ENCODE measurements at places on chromosomes 6 and 20.

- DNase-seq, result no peak
Observed at GRCh38 chr20:50193836-50194421, 3.3 kb downstream of the CEBPB start.

DNA sequence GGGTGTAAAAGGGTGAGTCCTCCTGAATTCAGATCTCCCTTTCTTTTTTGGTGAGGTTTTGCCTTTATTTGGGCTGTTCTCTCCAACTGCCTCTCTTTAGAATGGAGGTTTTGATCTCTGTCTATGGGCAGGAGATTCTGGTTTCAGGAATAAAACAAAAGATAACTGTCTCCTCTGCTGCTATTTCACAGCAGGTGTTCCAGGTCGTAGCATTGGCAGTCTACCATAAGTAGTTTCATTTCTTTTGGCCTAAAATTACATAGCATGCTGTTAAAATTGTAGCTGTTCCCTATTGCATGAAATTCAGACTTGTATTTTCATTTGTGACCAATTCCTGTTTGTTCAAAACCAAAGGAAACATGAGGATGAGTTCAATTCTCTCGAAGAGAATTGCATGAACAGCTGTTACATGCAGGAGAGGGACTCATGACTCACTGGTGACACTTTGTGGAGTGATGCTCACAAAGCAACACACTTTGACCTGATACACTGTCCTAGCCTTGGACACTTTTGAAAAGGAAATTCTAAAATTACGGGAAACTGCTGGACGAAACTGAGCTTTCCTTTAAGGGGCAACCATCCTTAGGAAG is 76.8 kb upstream of the SIRPG start:
- DNase-seq, result no peak

DNA sequence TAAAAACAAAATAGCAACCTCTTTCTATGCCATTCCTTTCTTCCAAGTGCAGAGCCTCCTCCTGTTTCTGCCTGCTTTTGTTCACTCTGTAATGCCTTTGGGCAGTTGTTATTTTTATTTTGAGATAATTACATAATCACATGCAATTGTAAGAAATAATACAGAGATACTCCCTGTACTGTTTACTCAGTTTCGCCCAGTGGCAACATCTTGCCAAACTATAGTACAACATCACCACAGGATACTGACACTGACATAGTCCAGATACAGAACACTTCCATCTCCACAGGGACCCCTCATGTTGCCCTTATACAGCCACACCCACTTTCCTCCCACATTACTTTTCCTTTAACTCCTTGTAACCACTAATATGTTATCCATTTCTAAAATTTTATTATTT is 59.7 kb downstream of the BANF2 start:
- DNase-seq, result no peak

GRCh38 chr6:157912326-157912725 is 69.3 kb upstream of the SYNJ2 start:
- DNase-seq, result no peak

DNA sequence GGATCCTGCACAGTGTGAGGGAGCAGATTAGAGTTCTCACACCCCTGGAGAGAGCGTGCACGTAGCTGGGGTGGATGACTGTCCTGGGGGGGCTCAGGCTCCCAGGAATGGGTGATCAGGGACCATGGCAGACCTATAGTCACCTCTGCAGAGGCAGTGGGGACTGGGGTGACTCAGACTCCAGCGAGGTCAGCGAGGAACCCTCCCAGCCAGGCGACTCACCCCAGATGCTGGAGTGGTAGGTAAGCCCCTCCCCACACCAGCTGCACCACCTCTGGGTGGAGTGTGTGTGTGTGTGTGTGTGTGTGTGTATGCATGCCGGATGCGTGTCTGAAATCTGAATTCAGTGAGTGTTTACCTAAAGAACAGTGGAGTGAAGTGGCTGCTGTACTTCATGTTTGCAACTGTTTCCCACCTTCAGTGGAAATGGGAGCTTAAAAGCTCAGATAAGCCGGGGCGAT is 17.4 kb upstream of the GTSF1L start:
- no peak for DNase-seq

DNA sequence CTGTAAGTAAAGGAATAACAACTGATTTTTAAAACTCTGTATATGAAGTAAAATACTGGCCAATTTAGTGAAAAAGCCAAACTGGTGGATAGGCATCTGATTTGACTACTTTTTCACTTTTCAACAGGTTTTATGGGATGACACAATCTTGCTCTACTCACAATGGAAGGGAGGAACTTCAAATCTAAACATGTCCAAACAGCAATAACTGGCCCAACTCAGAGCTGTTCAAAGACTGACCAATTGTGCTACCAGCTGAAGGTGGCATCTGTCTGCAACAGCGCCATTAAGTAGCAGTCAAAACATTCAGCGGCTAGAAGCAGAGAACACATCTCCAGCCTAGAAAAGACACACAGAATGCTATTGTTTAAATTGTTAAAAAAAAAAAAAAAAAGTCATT is 44.6 kb downstream of the SESN1 start:
- no peak for DNase-seq

GRCh38 chr6:160117137-160117536 is 4.5 kb upstream of the SLC22A1 start:
- DNase-seq, result no peak

DNA sequence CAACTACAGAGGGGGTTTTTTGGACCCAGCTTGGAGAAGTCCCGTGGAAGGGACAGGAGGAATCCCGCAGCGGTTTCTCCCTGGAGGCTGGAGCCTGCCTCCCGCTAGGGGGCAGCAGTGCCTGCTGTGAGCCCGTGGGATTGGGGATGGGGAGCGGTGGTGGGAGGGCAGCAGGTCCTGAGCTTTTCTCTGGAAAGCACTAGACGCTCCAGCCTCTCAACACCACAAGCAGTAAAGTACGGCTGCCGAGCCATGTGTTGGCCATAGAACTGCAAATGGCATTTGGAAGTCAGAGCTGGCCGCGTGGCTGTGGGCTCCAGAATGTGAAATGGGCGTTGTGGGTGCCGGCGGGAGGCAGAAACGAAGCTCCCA is 47.8 kb downstream of the GMPR start:
- no peak for DNase-seq

DNA sequence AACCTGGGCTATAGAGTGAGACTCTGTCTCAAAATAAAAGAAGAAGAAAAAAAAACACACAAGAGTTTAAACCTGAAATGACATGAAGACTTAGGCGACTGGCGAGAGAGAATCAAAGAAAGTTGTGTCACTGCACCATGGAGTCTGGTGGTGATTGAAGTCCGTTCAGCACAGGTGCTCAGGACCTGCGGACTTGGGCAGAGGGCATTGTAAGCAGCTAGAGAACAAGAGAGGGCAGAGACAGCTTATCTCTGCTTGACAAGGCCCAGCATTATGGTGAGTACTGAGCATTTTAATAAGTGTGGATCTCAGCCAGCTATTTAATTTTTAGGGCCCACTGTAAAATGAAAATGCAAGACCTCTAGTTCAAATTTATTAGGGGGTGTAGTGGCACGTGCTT is 31.5 kb downstream of the BANF2 start:
- no peak for DNase-seq

DNA sequence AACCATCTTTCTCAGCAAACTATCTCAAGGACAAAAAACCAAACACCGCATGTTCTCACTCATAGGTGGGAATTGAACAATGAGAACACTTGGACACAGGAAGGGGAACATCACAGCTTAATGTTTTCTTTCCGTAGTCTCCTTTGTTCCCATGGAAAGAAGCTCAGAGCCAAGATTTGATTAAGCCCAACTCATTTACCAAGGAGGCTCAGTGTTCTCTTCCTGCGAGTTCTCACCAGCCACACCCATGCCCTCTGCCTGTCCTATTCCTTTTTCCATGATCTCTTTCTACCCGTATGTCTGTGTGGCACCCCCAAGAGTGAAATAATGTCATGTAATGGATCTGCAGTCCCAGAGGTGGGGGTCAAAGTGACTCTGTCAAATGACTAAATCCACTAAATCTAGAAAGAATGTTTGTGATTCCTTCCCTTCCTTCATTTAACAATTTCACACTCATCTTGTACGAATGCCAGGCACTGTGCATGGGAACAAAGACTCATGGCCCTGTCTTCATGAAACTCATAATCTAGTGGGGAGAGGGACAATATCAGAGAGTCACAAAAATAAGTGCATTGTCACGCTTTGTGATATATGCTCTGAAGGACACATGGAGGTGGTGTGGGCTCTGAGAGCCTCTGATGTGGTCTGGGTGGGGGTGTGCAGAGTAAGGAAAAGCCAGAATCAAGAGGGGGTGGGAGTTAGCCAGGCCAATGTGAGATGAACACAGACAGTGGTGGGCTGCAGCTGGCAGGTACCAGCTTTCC is 292.1 kb downstream of the CDC5L start:
- no peak for DNase-seq

DNA sequence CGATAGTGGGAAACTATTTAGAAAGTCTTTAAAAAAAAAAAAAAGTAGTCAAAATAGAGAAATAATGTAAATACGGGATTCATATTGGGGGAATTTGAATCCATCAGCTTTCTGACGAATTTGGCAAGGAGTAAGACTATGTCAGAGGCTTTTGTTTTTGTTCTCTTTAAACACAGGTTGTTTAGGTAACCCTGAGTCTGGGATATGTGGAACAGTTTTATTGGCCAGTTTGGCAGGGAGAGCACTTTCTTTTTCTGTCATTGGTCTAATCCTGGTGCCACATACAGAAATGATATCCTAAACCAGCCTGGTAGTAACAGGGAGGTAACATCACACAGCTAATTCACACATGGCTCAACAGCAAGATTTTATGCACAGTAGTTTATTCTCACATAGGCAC is 27.7 kb downstream of the HAO1 start:
- no peak for DNase-seq

DNA sequence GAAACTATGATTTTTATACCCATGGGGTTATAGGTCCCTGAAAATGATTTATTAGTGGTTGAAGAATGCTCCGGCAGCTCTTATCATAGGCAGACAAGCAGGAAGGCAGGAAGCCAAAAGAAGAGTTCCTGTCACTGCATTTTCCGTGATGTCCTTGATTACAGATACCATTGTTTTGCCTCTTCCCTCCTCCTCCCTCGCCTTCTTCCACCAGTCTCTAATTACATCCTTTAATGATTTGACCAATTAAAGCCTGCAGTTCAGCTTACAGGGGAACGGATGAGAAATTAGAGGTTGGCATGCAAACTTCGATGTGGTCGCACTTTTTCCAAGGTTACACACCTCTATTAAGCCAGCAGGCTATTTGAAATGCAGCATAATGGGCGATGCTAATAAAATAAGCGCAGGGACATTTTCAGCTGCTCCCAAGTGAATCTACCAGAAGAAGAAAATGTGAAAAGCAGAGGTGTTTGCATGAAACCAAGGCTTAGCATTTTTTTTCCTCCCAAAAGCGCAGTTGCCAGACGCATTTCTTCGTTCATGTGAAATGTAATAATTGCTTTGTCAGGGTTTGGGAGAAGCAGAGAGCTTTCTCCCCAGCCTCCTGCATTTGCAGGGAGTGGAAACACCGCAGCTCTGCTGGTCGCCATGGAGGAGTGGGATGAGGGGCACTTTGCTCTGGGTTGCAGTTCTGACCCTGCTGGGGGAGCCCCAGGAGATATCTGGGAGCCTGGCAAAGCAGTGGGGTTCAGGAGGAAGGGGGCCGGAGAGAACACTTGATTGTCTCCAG is 6.0 kb downstream of the NOX3 start:
- DNase-seq, result no peak

- DNase-seq, result no peak
Observed at GRCh38 chr6:108368431-108369030, 73.7 kb downstream of the AFG1L start.

DNA sequence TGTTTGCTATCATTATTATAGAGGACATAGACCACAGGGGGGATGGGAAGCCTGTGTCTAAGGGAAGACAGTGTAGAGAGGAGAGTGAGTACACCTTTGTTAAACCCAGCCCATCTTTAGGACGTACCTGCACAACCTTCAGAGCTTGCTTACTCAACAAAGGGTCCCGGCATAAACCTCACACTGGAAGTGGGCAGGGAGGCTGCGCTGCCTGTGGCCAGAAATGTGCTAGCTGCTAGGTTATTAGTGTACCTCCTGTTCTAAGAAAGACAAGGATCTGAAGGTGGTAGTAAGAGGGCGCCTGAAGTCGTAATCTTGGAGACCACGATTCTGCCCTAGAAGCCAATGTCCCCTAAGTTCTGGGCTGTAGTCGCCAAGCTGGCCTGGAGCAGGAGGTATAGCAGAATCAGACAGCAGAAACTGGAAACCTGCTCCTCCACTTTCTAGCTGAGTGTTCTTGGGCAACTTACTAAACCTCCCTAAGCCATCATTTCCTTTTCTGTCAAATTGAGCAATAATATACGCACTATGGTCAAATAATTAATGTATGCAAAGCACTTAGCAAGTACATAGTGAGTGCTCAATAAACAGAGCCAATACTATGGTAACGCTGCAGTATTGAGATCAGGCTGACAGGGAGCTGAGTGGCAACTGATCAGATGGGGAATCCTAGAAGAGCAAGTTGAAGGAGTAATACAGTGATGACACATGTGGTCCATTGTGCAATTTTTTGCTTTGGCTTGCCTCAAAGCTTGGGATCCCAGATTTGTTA is 16.8 kb upstream of the AKIRIN2 start:
- DNase-seq, result no peak

DNA sequence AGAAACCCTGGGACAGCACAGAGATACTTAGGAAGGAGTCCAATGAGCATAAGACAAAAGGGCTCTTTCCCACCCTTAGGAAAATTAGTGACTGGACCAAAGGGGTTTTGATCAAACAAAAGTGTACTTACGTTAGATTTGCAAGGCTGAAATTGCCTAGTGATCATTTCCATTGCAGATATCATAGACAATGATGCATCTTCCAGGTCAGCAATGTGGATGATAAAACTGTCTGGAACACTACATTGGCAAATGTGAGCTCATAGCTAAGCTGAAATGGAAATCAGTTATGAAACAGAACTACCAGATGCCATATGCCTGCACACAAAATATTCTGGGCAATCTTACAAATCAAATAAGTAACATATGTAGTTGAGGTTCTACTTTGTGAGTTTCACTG is 34.0 kb downstream of the LY86 start:
- DNase-seq, result no peak

GRCh38 chr20:15674253-15675060 is 898.8 kb downstream of the KIF16B start:
- DNase-seq, result no peak

DNA sequence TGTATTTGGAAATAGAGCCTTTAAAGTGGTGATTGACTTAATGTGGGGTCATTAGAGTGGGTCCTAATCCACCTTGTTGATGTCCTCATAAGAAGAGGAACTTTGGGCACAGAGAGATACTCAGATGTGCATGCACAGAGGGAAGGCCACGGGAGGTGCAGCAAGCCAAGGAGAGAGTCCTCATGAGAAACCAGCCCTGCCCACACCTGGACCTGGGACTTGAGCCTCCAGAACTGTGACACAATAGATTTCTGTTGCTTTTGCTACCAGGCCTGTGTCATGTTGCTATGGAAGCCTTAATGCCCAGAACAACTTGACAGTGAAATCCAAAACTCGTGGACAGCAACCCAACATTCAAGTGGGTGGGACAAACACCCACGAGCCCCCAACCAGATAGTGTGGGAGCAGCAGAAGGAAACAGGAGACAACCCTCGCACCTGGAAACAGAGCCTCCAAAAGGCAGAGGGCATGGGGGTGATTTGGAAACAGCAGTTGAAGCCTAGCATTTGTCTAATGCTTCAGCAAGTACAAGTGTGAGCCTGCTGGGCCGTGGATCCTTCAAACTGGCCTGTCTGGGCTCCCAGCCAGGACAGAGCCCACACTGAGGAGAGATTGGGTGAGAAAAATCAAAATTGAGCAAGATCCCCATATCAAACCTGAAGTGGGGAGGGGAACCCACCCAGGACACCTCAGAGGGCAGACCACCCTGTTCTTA is 201.0 kb upstream of the CST7 start:
- no peak for DNase-seq
